ENCODE measurements at places on chromosomes 3 and 15.

GRCh38 chr3:188801393-188801792 is 370.4 kb upstream of the TPRG1 start:
- no peak for DNase-seq

DNA sequence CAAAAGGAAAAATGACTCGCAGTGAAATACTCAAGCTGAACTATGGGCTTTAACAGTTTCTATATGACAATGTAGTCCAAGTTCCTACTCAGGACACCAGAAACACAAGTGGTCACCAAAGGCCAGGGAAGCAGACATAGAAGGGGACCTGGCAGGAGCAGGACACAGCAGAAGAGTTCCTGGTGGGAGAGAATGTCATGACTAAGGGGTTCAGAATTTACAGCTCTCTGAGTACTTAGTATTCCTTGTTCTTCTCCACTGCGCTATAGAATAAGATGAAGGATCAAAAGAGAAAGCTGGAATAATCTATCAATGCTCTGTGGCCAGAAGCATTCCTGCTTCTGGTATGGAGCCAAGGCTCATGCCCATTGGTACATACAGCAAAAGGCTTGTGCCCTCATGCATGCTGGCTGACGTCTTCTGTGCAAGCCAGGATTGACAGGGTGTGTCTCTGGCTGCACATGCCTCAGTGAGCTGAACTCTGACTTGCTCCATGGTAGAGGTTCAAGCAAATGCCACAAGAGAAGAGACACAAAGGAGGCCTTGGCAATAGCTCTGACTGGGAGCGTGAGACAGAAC is 128.7 kb upstream of the SLC2A2 start:
- DNase-seq = no peak

DNA sequence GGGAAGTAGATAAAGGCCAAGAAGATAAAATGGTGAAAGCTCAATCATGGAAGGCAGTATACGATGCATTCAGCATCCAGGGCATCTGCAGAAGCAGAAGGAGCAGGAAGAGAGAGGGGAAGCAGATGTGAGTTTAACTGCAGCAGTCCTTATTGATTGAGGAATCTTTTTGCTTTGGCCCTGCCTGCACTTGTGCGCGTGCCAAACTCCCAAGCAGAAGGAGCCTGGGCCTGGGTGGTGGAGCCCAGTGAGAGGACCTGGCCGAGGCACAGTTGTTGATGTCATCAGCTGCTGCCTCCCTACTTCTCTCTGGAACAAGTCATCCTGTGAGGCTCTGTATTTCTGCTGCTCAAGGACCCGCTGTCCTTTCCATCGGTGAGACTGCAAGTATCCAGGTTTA is 65.5 kb upstream of the ROPN1 start:
- DNase-seq = no peak

DNA sequence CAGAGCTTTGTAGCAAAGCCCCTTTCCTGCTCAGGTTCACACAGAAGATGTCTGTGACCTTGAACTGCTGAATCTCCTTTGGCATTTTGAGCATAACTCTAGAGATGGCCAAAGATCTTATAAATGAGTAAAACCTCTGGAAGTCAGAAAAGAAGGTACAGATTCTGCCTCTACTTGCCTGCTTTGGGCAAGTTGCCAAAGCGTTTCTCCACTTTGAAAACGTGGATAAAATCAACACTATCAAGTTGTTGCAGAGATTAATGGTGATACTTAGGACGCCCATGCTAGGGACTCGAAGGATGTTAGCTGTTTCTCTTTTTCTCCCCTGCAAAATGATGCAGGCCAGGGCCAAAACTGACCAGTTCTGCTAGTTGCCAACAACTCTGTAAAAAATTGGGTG is 68.0 kb upstream of the CMTM7 start:
- DNase-seq = no peak

DNA sequence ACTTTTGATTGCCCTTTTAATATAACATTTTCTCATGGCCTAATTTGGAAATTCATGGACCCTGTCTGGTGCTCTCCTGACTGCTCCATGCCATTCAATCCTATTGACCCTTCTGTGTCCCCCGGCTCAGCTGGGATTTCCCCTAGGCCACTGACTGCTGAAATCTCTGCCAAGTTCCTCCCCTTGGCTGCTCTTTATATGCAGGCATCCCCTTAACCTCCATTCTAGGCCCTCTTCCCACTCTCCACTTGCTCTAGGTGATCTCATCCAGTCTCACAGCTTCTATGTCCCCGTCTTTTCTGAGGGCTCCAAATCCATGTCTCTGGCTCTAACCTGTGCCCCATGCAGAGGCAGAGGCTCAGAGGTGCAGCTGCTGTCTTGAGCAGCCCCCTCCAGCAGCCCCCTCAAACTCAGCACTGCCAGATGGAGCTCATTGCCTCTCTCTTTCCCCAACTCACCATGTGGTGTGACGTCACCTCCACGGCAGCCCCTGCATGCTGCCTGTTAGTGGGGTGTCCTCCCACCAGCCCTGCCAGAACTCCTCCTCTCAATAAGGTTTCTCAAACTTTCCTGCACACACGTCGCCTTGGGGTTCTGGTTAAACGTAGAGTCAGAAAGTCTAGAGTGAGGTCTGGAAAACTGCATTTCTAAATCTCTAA is 6.6 kb downstream of the FSD2 start:
- DNase-seq = no peak

DNA sequence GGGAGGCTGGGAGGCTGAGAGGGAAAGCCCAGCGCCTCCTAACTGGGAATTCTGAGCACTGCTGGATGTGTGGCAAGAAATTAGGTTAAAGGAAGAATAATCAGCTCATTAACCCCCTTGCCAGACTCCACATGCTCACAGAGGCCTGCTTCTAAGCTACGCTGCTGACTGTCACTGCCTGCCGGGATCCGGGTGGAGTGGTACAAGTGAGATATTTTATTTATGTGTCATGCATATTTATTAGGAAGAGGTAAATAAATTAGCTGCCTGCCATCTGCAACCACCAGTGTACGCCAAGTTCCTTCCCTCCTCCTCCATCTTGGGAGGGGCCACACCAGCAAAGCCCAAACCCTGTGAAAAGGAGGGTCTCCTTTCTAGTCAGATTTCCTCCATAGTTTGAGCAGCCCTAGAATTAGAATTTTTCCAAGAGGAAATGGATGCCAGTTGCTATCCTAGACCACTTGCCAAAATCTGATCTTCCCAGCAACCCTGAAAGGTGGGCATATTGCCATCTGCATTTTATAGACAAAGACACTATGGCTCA is 43.5 kb upstream of the GRIP2 start:
- no peak for DNase-seq

- DNase-seq = no peak
Measured at GRCh38 chr3:130857336-130858026, 36.4 kb upstream of the ATP2C1 start.

GRCh38 chr3:182445576-182445975 is 347.7 kb upstream of the ATP11B start:
- DNase-seq = no peak

- no peak for DNase-seq
Measured at GRCh38 chr3:40042752-40043443, 233.5 kb downstream of the MYRIP start.

Data from stimulated activated CD8-positive, alpha-beta memory T cell treated with anti-CD3 and anti-CD28 coated beads, Interleukin-15, amount 100 ng/mL, for 1 hour (primary cell).